WERI-Rb-1 (cell line): ENCODE measurements at places on chromosomes 6 and 20.

GRCh38 chr6:134081506-134081905, 29.1 kb upstream of the SLC2A12 start:
- DNase-seq, result no peak

DNA sequence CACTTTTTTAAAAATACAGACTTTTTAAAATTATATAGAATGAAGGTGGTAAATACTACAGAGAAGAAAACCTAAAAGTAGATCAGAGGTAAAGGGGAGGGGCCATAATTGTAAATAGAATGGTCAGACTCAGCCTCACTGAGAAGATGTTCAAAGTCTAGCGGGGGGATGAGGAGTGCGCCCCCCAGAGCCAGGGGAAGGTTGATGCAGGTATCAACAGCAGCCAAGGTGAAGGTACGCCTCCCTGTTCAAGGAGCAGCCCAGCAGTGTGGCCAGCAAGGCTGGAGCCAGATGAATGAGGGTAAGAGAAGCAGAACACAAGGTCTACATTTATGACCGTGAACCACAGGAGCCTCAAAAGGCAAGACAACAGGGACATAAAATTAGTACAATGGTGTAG, 204.1 kb downstream of the PTPRT start:
- no peak for DNase-seq

DNA sequence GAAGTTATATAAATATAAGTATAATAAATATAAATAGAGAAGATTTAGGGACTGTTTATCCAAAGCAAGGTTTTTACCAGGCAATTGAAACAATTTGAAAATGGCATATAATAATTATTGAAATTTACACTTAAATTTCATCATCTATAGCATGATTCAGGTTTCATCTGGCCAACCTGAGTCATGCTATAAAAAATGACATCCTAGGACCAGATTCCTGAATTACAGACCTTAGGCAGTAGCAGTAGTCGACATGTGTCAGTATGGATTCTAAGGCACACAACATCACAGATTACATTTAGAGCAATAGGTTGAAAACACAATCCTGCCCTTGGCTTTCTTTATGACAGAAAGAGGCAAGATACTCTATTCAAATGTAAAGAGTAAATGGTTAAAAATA, 592.3 kb downstream of the PHF3 start:
- no peak for DNase-seq

GRCh38 chr6:47478233-47479139, 897 bp downstream of the CD2AP start:
- DNase-seq, result no peak

DNA sequence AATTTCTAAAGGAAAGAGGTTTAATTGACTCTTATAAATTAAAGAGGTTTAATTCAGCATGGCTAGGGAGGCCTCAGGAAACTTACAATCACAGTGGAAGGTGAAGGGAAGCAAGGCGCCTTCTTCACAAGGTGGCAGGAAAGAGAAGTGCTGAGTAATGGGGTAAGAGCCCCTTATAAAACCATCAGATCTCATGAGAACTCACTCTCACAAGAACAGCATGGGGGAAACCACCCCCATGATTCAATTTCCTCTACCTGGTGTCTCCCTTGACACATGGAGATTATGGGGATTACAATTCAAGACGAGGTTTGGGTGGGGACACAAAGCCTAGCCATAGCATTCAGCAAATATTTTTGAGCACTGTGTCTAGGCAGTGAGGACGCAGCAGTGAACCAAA, 3.9 kb upstream of the IPCEF1 start:
- DNase-seq, result no peak

DNA sequence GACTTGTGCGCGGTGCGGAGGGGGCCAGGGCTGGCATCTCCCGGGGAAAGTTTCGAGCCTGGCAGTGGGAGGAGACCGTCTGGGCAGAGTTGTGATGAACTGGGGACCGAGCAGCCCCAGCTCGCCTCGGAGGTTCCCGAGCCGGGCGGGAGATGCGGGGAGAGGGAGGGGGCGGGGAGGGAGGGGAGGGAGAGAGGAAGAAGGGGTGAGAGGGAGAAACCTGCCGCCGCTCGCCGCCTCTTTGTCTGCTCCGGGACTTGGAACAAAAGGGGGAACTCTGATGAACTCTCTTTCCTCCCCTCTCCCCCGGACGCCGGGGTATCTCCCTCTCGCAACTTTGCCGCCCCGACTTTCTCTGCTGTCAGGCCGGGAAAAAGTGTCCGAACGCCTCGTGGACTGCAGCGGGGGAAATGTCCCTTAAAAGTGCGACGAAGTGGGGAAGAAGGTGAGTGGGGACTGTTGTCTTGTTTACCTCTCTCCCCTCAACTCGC, 72.7 kb downstream of the SOX4 start:
- DNase-seq, result no peak

DNA sequence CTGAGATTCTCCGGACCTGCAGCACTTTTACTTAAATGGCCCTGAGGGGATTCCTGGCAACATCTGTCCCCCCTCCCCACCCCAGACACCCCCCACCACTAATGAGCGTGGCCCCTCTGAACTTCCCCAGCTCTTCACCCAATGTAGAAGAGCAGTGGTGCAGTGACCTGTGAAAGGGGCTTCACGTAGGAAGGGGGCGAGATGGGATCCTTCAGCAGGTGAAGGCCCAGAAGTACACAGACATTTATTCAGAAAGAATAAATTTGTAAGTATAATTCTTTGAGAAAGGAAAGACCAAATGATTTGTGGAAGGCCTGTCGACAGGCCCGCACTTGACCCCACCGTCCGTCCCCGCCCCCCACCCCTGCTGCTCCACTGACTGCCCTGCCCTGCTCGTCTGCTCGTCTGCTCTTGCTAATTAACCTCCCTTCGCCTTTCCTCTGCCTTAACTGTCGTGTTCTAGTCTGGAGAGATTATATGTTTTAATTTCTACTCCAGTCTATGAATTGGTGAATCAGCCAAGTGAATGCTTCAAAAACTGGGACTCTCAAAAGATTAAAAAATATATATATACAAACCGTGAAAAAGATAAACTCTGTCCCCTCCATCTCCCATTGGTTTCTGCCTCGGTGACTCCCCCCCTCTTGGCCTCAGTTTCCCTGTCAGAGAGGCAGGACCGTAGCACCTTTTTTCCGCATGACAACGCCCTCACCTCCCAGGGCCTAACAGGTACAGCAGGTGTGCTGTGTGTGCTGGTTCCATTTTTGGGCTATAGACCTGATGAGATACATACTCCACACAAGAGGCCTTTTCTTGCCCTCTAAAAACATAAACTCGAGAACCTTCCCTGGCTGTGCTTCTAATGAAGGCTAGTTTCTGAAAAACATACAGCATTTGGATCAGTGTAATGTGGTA, 49.2 kb downstream of the GNAS start:
- DNase-seq, result no peak

DNA sequence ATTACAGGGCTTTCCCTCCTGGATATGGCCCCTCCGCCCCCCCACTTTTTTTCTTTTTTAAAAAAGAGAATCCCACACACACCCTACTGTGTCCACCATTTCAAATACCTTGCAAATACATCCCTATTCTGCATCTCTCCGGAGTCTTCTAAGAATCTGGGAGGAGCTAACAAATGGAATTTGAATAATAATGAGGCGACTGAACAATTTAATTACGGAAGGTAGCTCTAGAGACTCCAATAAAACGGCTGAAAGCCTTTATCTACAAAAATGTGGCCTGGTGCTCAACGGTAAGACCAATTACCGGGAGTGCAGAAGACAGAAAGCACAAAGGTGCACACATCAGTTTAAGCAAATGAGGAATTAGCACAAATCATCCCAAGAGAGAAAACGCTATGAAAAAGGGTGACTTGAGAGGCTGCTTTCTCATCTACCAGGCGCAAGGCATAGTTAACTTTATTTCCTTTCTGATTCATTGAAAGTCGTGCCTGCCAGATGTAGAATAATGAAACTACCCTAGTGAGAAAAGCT, 1.8 kb downstream of the RRAGD start:
- DNase-seq, result no peak

DNA sequence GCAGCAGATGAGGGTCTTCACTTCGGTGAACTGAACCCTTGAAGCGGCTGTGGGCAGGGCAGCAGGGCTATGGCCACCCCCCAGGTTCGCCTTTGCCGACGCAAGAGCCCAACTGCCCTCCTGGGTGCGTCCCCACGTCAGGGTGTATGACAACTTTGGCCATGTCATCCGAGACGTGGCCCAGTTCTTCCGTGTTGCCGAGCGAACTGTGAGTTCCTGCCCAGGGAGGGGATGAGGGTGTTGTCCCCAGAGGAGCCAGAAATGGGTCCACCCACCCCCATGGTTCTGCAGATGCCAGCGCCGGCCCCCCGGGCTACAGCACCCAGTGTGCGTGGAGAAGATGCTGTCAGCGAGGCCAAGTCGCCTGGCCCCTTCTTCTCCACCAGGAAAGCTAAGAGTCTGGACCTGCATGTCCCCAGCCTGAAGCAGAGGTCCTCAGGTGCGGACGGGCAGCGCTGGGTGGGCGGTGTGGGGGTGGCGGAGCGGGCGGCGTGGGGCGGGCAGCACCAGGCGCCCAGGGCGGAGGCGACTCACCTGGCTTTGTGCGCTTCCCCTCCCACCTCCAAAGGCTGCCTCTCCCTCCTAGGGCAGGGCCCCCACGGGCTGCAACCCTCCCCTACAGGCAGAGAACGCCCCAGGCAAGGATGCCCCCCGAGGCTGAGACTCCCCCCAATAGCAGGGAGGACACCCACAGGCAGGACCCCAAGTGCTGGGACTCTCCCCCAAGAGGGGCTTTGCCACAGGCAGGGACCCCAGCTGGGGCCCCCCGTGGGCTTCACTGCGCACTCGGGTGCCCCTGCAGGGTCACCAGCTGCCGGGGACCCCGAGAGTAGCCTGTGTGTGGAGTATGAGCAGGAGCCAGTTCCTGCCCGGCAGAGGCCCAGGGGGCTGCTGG, 6.2 kb upstream of the TNFRSF6B start:
- DNase-seq, result no peak

DNA sequence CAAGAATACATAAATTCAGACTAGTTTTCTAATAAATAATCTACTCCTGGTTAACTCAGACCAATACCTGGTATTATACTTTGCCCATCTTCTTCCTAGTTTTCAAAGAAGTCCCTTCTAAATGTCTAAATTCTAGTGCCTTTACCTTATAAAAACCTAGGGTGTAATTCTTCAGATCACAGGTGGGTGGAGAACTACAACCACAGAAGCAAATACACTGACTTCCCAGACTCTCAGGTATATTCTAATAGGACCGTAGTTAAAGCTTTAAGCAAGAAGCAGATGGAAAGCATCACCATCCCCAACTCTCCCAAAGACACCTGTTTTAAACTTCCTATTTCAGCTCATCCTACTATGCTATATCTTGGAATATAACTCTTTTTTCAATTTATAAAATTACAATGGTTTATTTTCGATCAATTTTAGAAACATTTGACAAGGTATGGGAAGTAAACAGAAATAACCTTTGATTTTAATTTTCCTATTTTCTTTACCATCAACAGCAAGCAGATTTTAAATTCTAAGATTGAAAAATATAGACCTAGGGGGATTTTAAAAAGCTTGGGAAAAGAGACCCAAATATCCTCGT, 15.8 kb downstream of the MAN1A1 start:
- DNase-seq, result no peak

DNA sequence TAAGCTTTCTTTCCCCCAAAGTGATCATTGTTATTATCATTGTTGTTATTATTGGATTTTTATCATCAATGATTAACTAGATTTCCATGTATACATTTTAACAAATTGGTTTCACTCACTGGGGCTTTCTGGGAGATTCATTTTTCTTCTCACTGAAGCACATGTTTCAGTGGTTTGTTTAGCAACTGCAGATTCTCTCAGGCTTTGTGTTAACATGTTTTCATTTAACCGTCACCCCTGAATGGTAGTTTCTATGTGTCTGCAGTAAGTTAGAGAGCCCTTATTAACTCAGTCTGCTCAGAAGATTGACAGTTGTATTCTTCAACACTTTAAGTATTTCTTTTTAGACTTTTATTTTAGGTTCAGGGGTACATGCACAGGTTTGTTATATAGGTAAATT, 12.4 kb downstream of the ZKSCAN4 start:
- no peak for DNase-seq

- DNase-seq, result peak; percentile 24
Observed at GRCh38 chr20:20734475-20734948, 22.1 kb upstream of the RALGAPA2 start.

GRCh38 chr6:7541175-7542064, at the start of gene DSP:
DSP (plus strand) TSS chr6:7541671; CDS start chr6:7541916, 245 bp downstream.
- peak; percentile 81 for DNase-seq

DNA sequence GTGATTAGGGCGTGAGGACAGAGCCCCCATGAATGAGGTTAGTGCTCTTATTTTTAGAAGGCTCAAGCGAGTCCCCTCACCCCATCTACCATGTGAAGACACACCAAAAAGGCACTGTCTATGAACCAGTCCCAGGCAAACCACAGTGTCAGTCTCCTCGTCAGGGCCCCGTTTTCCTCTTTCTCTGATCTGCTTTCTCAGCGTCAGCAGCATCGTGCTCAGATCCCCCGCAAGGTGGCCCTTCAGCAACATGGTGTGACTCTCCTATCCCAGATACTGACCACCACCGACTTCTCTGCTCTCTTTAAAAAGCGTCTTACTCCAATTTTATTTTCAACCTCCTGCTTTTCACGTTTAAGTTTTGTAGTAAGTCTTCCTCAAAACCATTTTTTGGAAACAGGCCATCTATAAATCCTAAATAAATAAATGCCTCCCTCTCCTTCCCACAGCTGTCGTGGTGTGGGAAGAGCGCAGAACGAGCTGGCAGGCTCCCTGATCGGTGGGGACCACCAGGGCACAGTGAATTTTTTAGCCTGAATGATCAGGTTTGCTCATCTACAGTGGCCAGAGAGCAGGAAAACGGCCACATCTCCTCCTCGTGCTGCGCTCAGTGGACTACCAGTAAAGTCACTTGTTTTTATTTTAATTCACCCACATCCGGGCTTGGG, 113.1 kb downstream of the BMP7 start:
- DNase-seq, result no peak

- no peak for DNase-seq
Observed at GRCh38 chr20:25035921-25036320, 22.0 kb downstream of the ACSS1 start.

- DNase-seq, result no peak
Observed at GRCh38 chr6:68317366-68317765, 317.7 kb upstream of the ADGRB3 start.

DNA sequence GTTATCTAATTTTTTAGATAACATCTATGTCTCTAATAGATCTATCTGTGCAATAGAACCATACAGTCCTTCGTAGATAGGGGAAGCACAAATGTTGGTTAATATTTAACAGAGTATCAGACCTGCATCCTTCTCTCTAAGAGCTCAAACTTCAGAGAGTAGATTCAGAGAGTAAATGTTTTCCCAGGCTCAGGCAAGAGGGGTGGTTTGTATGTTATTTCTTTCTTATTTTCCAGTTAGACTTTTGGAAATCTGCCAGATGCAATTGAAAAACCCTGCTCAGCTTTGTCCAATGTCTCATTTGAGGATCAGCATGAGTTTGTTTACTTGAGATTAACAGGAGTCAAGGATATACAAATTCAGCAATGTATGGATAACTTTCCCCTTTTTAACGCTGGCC, 361.9 kb downstream of the BCKDHB start:
- no peak for DNase-seq

GRCh38 chr6:12582421-12583110, 134.0 kb upstream of the PHACTR1 start:
- no peak for DNase-seq

- DNase-seq, result peak; percentile 81
Observed at GRCh38 chr6:145633981-145634627, 101.2 kb downstream of the EPM2A start.
